ENCODE measurements at places on chromosomes 12 and 14. TPM values are rescaled to one million over a fixed set of nuclear protein-coding genes. Genes with fewer than 3 reads are reported as not detected.

The SERPINA10 gene
- 0.48 TPM for total RNA-seq

The IFNG-AS1 gene
- not detected for total RNA-seq

The CCDC38 gene
- not detected for total RNA-seq

The ACOT4 gene
- 3.3 TPM for total RNA-seq

The MGP gene
- total RNA-seq = 37.6 TPM

The OVCH1 gene
- not detected for total RNA-seq

The GALNT8 gene
- 21.6 TPM for total RNA-seq

The NTN4 gene
- total RNA-seq = 12.4 TPM

Data from colonic mucosa (tissue), 4 donors.